ENCODE measurements at places on chromosomes 7 and 10.

DNA sequence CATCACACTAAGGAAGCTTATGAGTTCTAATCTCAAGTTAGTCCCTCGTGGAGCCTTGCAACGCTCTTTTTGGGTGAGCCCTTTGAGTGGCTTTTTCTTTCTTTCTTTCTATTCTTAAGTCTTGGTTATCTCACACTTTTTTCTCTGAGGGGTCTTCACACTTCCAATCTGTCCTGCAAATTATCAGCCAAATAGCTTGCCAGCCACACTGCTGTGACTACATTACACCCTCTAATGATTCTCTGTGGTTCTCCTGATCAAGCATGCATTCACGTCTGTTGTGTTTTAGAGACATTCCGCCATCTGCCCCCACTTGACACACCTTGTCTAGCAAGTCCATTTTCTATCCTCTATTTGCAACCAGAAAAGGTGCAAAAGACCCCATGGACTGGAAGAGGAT is 340.2 kb downstream of the THSD7A start:
- no peak for DNase-seq

DNA sequence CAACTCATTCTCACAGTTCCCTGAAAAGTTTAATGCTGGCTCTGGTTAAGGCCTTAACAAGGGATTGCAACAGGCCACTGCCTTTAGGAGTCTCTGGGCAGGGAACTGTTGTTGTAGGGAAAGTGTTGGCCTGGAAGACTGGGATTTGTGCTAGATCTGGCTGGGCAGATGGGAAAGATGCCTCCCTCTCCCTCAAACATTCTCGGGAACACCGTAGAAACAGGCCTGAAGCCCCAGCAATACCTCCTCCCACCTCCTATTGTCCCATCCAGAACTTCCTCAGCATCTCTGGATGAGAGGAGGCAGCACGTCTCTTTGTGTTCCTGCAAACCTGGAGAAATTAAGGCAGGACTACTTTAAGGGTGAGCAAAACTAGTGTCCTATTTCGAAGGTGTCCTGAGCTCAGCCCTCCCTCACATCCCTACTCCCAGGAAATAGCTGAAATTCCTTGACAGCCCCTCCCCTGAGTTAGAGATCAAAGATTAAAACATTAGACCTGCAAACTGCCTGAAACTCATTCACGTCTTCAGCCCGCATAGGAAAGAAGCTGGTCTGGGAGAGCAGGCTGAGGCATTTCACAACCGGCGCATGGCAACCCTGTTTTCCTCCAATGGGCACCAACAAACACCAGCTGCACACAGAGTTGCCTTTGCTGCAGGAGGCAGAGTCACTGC is 10.9 kb upstream of the MAP3K8 start:
- peak; percentile 46 for DNase-seq

DNA sequence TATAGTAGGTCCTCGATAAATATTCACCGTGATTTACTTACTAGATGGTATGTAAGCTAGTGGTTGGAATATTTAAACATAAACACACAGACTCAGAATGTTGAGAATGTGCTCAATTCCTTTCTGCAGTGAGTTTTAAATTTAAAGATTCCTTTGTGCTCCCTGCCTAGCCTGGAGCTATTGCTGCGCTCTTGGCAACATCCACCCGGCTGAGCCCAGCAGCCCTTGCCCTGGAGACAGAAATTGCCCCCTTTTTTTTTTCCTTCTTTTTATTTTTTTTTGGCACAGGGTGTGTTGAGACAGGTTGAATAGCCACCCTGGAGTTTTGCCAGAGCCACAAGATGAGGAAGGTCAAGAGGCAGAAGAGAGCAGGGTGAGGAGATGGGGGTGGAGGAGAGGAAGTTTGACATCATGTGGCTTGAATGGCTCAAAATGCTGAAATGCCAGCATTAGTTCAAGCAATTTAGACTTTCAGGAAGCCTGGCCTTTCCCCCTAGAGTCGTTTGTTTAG is 180.8 kb downstream of the PRKCQ start:
- DNase-seq = no peak

DNA sequence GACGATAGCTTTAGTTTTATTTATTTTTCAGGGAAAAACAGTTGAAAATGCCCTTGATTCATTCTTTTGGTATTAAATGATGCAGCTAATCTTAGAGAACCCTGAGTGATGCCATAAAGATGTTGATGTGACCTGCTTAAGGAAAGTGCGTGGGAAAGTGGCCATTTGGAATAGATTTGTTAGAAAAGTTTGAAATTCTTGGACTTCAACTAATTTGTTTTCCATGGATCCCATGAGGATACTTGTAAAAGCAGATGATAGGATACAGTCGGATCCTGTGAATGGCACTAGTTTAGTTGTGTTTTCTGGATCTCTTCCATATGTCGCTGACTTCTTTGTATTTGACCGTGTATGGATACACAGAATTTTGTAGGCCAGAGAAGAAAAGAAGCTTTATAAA is 69.0 kb downstream of the SEPTIN7 start:
- no peak for DNase-seq

- no peak for DNase-seq
Observed at GRCh38 chr7:50742401-50742800, 40.3 kb downstream of the GRB10 start.

DNA sequence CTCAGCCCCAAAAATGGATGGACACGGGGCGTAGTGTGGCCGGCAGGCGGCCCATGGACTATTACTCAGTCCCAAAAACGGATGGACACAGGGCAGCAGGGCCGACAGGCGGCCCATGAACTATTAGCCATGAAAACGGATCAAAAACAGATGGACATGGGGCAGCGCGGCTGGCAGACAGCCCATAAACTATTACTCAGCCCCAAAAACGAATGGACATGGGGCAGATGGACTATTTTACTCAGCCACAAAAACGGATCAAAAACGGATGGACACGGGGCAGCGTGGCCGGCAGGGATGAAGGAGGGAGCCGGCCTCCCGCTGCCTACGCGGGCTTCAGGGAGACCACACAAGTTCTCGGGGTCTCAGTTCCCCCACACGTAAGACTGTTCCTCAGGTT is 32.9 kb downstream of the GPER1 start:
- DNase-seq = no peak

GRCh38 chr10:5741276-5741675 is 56.6 kb downstream of the TASOR2 start:
- no peak for DNase-seq

DNA sequence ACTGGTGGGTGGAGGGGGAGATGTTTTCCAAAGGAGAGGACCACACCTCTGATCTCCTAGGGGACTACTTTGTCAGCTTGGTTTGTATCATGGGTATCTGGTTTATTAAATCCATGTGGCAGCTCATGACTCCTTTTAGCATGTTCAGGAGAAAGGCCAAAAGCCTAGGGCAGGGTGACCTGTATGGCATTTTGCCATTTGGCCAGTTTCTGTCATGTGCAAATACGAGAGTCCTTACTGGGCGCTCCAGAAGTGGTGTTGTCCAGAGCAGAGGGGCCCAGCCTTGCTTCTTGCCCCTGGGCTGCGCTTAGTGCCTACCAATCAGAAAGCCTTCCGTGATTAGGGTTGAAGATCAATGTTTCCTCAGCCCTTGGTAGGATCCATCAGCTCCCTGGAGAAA is 31.0 kb downstream of the ADRA2A start:
- DNase-seq = no peak
